ENCODE measurements at places on chromosomes 2 and 18.
A peak's percentile ranks its signal among the peaks of the same experiment; 100 is the strongest.

GRCh38 chr2:2788076-2788475 lies 457.0 kb upstream of the MYT1L start:
- DNase-seq = no peak

GRCh38 chr2:236782938-236783337 lies 213.3 kb downstream of the ACKR3 start:
- no peak for DNase-seq

DNA sequence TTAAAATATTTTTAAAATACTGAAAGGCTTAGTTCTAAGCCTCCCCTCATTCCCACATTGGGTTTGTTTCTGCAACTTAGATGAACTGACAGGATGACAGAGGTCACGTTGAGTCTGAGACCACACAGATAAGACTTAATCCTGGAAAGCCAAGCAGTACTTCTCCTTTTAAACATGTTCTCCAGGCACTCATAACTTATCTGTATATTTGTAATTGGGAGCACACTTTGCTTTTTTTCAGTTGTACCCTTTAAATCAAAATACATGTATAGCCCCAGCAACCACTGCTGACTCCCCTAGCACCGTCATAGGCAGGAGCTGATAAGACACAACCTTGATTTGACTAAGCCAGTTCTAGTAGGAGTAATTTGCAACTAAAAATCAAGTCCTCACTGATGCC lies 394.8 kb downstream of the PID1 start:
- no peak for DNase-seq

DNA sequence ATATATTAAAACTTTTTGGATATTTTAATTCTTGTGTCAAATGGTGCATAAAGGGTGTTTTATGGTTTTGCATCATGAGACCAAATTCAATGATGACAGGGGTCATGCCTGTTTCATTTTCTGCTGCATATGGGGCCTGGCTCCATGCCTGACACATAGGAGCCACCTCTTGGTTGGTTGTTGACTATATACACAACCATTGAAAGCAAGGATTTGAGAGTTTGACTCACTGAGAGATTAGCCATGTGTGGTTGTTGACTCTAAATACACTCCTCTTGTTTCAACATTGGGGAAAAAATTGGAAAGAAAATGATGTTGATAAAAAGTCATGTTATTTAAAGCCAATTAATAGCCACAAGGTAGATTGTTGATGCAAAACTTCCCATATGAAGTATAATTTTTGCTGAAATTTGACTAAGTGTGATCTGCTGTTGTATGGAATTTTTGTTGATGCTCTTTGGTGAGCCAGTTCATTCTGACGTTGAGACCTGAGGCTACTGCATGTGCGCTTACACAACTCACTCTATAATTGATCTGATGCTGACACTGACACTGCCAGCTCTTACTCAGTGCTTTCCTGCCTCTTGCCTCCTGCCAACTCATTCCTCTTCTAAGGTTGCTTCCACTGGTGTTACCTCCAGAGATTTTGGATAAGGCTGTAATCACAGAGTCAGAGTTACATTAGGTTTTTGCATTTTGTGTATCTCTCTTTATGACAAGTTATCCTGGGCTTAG lies 446.2 kb upstream of the SLC14A2 start:
- DNase-seq = peak; percentile 44

DNA sequence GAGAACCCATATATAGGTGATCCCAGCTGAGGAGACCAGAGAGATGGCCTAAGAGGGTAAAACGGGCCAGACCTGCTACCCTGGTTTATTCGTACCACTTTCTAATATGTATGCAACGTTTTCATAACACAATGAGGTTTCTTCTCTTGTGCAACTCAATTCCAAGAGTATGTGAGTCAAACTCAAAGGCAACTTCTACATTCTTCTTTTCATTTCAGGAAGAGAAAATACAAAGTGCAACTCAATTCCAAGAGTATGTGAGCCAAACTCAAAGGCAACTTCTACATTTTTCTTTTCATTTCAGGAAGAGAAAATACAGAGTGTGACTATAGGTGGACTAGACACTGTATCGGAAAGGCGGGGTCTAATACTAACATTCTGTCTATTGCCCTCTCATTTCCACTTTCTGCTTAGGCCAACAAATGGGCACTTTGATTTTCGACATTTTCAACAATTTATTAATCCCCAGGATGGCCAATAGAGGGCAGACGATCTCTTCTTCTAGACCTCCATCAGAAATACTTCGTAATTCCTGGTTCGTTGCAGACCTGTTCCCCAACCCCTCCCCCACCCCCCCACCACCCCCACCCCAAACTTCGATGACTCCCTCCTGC lies 3.7 kb upstream of the CRIM1 start:
- DNase-seq = no peak

DNA sequence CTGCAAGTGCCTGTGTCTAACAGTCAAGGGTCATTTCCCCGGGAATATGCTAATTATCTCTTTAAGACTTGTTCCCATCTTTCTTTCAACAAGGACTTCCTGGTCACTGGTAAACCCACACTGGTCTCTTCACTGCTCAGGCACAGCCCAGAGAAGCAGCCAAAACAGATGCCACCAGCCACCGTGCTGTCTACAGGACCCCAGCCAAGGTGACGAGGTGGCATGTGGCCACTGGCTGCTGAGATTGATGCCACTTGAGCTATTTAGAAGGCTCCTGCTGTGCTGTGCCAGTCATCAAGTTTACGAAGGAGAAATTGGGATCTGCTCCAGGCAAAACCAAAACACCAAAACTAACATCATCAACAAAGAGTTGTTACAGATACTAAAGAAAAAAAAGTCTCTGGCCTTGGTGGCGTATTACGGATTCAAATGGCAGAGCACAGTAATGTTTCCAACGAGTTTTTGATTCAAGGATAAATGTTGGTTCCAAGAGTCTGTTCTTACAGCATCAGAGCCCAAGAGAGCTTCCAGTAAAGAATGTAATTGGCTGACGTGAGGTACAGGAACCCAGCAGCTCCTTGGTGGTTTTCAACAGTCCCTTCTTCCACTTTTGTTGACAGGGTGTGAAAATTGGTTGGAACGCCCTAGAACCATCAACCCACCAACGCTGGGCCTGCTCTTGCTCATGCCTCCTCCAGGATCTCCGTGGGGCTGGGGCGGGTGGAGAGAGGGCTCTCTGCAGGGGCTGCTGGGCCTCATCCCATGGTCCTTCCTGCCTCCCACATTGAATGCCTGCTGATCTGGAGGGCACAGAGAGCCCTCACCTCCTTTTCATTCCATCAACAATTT lies 63.7 kb upstream of the ZCCHC2 start:
- DNase-seq = no peak

GRCh38 chr18:36704156-36704555 lies 124.6 kb downstream of the TPGS2 start:
- DNase-seq = no peak

- no peak for DNase-seq
Observed at GRCh38 chr2:224952936-224953657, 89.2 kb downstream of the DOCK10 start.

DNA sequence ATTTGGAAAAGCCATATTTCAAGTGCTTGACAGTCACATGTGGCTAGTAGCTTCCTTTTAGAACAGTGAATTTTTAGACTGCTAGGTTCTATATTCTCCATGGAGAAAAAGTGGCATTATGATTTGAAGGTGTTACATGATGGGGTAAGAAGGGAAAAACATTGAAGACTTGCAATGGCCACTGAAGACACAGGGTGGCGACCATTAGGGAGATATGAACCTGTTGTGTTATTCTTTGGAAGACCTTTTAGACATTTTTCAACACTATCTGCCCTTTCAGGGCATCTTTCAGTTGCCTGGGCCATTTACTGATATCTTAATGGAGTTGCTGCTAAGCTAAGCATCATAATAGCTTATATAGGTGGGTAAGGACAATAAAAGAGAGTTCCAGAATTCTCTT lies 1387.2 kb downstream of the SUCLG1 start:
- DNase-seq = no peak

DNA sequence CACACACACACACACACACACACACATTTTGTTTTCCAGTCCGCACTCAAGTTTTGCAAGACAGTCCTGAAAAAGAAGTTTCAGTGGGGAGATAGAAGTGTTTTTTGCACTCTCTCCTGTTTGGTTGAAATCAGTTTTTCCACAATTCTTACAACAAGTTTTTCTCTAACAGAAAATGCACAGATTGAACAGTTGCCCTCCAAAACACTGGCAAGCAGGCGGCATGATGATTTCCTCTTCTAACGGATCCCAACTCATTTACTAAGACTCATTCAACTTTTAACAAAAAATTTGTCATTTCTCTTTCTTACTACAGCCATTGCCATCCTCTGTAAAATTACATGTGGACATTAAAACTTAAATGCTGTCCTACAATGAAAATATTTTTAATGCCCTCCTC lies 117.6 kb upstream of the DTNA start:
- DNase-seq = no peak

GRCh38 chr18:45611943-45612342 lies 3.3 kb upstream of the SLC14A2 start:
- DNase-seq = no peak

Measured in fibroblast of skin of left quadriceps (primary cell).